ENCODE measurements at places on chromosomes 1 and 21. TPM values are rescaled to one million over a fixed set of nuclear protein-coding genes. Genes with fewer than 3 reads are reported as not detected.

The SMPDL3B gene
- total RNA-seq, result 1.2 TPM

The SPATA46 gene
- not detected for total RNA-seq

The MPZ gene
- 0.48 TPM for total RNA-seq

The CAPN8 gene
- 1.7 TPM for total RNA-seq

The MIXL1 gene
- total RNA-seq, result 1.4 TPM

The PKN2 gene
- 33.2 TPM for total RNA-seq

The FAM163A gene
- 3.6 TPM for total RNA-seq

The LCA5L gene
- total RNA-seq, result 19.7 TPM

The KCNN3 gene
- total RNA-seq, result 1.9 TPM

The TDRD5 gene
- not detected for total RNA-seq

The ADORA3 gene
- total RNA-seq, result 8.9 TPM

The EFCAB7 gene
- 12.5 TPM for total RNA-seq

The WNT9A gene
- total RNA-seq, result 8.7 TPM

The GPR25 gene
- not detected for total RNA-seq

The ZBTB8OS gene
- 20.0 TPM for total RNA-seq

The LRRC38 gene
- not detected for total RNA-seq

The ARV1 gene
- total RNA-seq, result 10.8 TPM

The TNFSF18 gene
- total RNA-seq, result 11.1 TPM

The OR6K3 gene
- 6.3 TPM for total RNA-seq

The KRTAP21-3 gene
- not detected for total RNA-seq

The FOXO6 gene
- total RNA-seq, result 0.24 TPM

The SPRR2B gene
- not detected for total RNA-seq

The IGSF21 gene
- total RNA-seq, result 6.0 TPM

Data from umbilical cord (tissue), 2 donors.